ENCODE measurements at places on chromosomes 2 and 18. TPM values are rescaled to one million over a fixed set of nuclear protein-coding genes. Genes with fewer than 3 reads are reported as not detected.
A peak's percentile ranks its signal among the peaks of the same experiment; 100 is the strongest.

DNA sequence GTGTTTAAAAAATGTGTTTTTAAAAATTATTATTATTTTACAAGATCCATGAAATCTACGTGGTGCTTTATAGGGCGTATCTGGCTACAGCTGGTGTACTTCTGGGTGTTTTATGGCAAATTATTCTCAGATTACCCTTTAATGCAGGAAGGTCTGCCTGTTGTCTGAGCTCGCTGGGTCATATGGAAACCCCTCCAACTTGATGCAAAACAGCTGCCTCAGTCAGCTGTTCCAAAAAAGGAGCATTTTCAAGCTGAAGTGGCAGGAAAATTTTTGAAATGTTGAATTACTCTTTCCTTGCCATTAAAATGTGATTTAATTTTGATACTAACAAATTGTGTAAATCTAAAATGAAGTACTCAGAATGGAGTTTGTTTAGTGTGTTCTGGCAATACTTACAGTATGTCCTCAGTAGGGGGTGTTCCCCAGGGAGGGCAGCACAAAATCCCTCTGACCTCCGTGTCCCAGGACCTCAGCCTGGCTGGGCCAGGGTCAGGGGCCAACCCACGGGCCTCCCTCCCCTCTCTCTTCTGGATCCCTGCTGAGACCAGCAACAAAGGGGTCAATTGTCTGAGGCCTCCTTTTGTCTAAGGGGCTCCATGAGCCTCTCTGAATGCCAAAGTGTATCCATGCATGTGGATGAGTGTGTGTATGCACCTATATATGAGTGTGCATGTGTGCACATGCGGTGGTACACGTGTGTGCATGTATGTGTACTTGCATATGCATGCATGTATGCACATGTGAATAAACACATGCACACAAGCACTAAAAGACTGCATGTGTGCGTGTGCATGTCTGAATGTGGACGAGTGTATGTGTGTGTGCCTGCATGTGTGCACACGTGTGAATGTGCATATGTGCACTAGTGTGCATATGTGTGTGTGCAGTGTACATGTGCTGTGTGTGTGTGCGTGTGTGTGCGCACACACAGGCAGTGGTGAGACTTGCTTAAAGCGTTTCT lies 105.4 kb downstream of the ACOXL start:
- no peak for DNase-seq

DNA sequence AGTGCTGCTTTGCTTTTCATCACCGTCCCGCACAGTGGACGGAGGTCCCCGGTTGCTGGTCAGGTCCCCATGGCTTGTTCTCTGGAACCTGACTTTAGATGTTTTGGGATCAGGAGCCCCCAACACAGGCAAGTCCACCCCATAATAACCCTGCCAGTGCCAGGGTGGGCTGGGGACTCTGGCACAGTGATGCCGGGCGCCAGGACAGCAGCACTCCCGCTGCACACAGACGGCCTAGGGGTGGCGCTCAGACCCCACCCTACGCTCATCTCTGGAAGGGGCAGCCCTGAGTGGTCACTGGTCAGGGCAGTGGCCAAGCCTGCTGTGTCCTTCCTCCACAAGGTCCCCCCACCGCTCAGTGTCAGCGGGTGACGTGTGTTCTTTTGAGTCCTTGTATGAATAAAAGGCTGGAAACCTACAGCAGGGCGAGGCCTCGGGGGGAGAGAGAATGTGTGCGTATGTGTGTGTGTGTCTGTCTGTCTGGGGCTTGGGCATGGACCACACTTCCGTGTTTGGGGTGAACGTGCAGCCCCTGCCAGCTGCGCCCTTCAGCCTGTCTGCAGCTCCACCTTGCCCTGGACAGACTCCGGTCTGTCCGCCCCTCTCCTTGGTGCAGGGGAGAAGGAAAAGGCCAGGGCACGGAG lies 32.3 kb downstream of the GPC1 start:
- no peak for DNase-seq

DNA sequence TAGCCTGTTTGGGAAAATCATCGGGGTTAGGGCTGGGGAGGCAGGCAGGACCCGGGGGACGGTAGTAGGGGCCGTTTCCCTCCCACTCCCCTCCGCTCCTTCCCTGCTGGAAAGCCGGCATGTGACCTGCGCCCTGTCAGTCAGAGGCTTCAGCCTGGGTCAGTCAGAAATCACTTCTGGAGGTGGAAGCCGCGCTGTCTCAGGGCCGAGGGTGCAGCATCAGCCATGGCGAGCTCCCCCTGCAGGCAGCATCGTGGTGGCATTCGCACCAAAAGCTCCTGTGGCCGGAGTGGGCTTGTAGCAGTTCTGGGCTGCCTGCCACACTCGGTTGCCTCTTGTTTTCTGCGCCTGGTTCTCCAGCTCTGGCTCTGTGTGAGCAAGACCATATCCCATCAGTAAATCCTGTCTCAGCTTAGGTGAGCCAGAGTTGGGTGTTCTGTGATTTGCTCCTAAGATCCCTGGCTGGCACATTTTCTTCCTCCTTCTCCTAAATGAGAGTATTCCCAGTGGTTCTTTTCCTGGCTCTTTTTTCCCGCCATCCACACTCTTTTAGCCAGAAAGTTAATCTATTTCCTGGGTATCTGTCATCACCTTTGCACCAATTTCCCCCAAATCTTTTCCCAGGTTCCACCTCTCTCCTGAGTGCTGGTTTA lies 123.9 kb upstream of the CD302 start:
- peak; percentile 47 for DNase-seq

- no peak for DNase-seq
These were observed 93.5 kb downstream of the VWA3B start for GRCh38 chr2:98180456-98180855.

DNA sequence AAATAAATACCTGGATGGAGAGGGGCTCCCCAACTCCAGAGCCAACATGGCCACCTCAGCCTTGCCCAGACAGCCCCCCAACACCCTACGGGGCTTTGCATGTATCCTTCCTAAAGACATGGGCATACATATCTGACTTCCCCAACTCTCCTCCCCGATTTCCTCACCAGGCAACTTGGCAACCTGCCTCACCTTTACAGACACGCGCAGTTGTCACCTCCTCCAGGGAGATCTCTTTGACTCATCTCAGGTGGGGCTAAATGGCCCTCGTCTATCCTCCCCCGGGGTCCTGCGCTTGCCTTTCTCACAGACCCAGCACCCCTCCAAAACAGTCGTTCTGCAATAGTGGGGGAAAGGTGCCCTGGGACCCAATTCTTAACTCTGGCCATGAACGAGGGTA lies 10.6 kb upstream of the BIN1 start:
- no peak for DNase-seq

GRCh38 chr18:8835521-8835953 lies 130.2 kb downstream of the MTCL1 start:
- peak; percentile 78 for DNase-seq

DNA sequence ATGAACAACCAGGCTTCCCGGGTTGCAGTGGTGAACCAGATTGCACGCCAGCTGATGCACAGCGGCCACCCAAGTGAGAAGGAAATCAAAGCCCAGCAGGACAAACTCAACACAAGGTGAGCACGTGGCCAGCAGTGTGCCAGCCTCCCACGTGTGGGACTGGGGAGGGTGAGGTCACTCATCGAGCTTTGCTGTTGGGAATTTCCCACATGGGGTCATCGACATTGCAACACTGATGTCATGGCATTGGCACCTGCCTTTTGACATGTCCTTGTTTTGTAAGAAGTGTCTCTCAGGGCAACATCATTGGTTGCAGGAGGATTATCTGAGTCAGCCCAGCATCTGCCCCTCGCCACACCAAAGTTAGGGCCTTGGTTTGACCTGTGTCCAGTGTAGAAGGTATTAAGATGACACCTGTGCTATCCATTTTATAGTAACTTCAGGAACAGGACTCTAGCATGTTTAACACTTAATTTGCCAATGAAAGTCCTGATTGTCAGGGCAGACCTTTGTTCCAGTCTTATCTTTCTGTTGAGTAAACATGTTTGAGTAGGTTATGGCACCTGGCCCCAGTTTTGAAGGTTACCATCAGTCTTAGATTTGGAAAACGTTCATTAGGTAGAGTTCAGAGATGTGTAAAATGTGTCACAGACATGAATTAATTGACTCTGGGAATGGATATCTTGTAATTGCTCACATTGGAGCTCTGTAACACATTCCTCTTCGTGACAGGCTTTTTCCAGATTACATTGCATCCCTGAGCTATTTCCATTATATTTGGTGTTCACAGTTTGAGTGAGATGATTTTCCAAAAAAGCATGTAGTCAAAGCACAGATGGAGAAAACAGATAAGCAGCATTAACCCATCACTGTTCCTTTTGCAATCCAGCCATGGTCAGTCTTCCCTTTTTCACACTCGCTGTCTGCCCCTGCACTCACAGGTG lies 93.3 kb upstream of the EML6 start:
- peak; percentile 68 for DNase-seq

DNA sequence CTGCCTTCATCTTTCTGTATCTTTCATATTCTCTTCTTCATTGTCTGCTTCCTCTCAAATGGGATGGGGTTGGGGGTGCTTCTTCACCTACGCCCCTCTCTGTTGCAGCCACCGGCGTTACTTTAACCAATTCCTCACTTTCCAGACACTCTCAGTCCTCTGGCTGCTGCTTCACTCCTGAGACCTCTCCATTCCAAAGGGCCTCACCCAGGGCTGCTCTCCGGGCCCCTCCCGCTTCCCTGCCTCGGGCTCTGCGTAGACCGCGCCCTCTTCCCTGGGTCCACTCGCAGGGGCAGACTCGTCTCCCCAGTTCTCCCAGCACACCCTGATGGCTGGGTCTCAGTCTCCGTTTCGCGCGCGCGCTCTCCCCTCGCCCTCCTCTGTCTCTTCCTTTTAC lies 926 bp downstream of the SERPINB8 start:
- DNase-seq, result no peak

- no peak for DNase-seq
These were observed 32.2 kb downstream of the COL5A2 start for GRCh38 chr2:189147361-189147760.

- peak; percentile 73 for DNase-seq
These were observed 40.9 kb downstream of the TCF4 start for GRCh38 chr18:55546851-55547704.

DNA sequence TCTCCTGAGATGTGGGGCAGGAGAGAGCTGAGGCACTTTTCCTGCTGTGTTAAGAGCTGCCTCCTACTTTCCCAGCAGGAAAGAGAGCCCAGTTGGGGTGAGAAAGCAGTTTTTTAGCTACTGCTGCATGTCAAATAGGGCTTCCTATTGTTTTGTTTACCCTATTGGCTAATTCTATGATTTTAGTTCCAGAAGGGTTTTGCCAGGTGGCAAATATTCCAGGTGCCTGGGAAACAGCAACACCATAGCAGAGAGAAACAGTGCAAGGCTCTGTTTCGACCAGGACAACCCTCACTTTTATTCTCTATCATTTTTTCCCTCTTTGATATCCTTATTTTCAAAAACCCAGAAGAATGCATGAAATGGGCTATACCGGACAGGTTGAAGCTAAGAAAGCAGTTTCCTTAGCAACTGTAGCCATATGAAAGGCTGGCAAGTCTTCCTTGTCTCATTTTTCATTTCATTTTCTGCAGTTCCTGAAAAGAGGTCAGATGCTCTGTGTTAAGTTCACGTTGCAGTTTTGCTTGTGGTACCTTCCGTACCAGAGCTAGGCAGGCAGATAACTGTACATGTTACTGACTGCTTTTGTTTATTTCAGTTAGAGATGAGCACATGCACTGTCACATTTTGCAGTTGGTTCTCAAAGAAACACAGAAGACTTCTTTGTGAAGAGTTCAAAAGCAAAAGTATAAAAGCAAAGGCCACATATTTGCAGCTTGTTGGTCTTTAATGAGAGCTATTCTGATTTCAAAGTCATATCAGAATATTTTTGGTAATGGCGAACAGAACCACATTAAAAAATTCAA lies 84.8 kb downstream of the AQP4 start:
- DNase-seq, result no peak

DNA sequence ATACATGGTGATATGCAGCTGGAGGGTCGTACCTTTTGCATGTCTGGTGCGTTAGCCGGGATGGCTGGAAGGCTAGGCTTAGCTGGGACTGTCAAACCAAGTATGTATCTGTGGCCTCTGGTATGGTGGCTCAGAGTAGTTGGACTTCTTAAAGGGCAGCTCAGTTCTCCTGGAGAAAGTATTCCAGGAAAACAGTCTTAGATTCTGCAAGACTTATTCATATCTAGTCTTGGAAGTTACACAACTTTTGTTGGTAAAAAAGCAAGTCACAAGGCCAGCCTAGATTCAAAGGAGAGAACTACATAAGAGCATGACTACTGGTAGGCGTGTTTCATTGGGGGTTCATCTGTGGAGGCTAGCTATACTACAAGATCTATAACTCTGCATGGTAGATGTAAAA lies 45.5 kb downstream of the EML4 start:
- peak; percentile 76 for DNase-seq

GRCh38 chr2:233329489-233330135 lies 22.0 kb downstream of the SAG start:
- DNase-seq, result peak; percentile 34

DNA sequence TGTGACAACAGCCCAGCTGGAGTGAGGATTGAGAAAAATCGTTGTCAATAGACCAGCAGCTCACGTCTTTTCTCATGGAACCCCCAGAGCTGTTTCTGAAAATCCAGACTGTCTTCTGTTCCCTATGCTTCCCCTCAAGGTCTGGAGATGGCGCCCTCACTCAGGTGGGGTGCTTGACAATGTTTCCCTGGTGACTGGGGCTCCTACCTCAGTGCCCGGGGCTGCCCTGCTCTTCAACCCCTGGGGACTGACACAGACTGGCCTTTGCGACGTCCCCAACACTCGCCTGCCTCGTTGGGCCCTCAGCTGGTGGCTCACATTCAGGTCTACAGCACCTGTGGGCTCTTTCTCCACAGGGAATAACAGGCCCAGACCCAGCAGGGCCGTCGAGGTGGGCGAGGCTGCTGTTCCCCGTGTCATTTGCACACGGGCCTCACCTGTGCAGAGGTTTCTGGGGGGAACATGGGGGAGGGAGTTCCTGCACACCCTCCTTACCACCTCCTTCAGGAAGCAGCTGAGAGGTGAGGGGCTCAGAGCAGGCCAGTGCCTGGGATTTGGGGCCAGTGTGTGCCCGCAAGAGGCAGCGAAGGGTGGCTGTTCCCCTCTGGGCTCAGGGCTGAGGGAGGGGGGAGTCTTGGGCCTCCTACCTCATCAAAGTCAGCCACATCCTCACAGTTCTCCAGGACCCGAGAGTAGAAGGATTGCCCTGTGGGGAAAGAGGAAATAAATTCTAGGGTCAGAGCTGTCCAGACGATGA lies 59.3 kb upstream of the OTOF start:
- no peak for DNase-seq

GRCh38 chr18:43539862-43540261 lies 262.6 kb upstream of the SYT4 start:
- no peak for DNase-seq

- peak; percentile 82 for DNase-seq
These were observed 79.0 kb downstream of the COLEC12 start for GRCh38 chr18:421247-422155.

Gene LONRF2
- total RNA-seq, result 1.8 TPM

Gene RBM44
- total RNA-seq, result 0.65 TPM

Gene NFU1
- total RNA-seq, result 171 TPM

Gene HOXD1
- not detected for total RNA-seq

Gene EMILIN1
- 81.3 TPM for total RNA-seq

Gene ALPP
- total RNA-seq, result not detected

Measured in fibroblast of the aortic adventitia (primary cell).